PC-3 (cell line): ENCODE measurements at places on chromosomes 1 and 21. TPM values are rescaled to one million over a fixed set of nuclear protein-coding genes. Genes with fewer than 3 reads are reported as not detected.
A peak's percentile ranks its signal among the peaks of the same experiment; 100 is the strongest.

- no peak for DNase-seq
Measured at GRCh38 chr1:45789601-45790000, 13.8 kb upstream of the MAST2 start.

DNA sequence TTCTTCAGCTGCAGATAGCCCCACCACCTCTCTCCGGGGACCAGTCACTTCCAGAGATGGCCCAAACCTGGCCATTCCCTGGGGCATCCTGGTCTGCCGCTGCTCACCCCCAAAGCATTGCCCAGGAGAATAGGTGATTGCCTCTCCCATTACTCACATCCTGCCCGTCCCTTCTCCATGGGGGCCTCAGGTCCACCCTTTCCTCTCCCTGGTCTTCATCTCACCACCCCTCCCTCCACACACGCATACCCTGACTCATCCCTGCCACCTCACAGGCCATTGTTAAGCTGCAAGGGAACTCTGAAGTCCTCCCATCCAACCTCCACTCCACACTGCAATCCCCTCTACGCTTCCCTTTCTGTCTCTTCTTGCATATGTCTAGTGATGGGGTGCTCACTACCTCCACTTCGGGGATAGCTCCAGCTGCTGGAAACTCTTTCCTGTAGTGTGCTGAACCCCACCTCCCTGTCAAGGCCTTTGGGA lies at the start of gene PLEKHG5:
TSS of gene PLEKHG5 (minus strand) at position 188 of the 483 bp plus-strand sequence. CDS start 14,096 bp downstream, outside the sequence.
- DNase-seq = peak; percentile 99

DNA sequence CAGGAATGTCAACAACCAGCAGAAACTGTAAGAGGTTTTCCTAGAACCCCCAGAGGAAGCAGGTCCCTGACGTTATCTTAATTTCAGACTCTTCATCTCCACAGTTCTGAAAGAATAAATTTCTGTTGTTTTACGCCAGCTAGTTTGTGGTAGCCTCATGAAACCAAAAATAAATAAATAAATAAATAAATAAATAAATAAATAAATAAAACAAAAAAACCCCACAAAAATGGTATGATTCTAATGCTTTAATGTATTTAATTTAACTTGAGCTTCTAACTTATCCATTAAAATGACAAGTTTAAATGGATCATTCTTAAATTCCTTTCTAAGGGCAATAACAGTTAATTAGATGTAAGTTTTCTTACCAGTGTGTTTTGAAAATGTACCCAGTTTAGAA lies 293.8 kb upstream of the ADAMTS5 start:
- DNase-seq = no peak

DNA sequence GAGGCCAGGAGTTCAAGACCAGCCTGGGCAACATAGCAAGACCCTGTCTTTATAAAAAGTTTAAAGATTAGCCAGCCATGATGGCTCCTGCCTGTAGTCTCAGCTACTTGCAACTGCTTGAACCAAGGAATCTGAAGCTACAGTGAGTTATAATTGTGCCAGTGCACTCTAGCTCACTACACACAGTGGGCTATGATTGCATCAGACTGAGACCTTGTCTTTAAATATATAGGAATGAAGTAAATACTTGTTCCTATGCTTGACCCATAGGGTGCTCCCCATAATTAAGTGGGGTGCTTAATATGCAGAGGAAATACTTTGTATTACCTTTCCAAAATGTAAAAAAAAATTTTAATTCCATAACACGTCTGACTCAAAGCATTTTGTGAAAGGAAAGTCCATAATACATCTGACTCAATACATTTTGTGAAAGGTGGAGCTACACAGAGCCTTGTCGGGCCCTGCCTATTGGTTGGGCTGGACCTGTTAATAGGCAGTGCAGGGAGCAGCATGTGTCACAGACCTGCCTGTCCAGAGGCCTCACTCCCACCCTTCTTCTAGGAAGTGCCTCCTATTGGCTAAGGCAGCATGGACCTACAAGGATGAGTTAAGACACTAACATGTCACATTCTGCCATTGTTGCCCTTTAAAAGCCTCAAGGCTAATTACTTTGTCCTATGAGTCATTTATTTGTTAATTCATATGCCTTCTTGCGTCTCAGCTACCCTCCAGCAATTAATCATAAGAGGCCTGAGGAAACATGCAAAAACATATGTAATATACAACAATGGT lies 33.6 kb downstream of the CD58 start:
- peak; percentile 92 for DNase-seq

DNA sequence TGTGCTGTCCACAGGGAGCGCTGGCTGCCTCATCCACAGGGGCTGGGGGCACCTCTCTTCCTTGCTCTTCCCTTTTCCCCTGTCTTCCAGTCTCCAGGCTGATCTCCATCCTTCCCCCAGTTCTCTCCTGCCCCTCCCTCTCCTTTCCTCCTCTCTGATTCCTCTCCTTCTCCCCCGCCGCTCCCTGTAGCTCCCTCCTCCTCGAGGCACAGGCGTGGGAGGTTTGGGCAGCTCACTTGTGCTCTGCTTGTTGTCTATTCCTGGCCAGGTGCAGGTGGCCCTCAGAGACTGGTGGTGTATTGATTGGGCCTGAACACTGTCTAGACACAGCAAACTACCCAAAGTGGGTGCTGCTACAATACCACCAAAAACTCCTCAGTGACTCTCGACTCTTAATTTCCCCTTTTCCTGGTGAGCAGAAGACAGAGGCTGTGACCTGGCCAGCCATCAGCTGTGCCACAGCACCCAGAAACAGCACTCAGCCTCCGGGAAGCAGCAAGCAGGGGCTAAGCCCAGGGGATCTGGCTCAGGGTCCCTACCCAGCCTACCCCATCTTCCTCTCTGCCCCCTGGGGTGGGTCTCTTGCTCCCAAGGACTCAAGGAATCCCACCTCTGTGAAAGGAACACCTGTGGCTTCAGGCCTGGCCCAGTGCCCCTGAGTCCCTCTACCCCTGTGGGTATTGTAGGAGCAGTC lies 93.3 kb downstream of the DDX20 start:
- no peak for DNase-seq

PCAT6 gene
- total RNA-seq = 0.26 and 1.7 TPM in 2 replicates
